ENCODE measurements at places on chromosomes 16 and 17.
A peak's percentile ranks its signal among the peaks of the same experiment; 100 is the strongest.

GRCh38 chr16:67399749-67400704 is 6.7 kb upstream of the TPPP3 start:
- no peak for DNase-seq

- DNase-seq = no peak
These were observed 239.4 kb downstream of the MRTFB start for GRCh38 chr16:14310519-14310991.

DNA sequence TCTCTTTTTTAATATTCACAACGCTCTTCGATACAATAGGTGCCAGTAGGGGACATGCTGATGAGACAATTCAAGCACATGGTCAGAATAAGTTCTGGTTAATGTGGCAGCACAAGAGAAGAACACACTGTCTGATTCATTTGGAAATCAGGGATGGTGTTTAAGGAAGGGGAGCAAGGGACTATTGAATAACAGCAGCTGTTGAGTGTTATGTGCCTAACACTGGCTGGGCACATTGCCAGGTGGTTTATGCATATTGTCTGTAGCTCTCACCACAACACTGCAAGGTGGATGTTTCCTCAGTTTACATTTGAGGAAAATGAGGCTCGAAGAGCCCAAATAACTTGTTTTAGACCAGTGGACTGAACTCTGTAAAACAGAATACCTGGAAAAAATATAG is 44.2 kb downstream of the LYRM9 start:
- DNase-seq = no peak

DNA sequence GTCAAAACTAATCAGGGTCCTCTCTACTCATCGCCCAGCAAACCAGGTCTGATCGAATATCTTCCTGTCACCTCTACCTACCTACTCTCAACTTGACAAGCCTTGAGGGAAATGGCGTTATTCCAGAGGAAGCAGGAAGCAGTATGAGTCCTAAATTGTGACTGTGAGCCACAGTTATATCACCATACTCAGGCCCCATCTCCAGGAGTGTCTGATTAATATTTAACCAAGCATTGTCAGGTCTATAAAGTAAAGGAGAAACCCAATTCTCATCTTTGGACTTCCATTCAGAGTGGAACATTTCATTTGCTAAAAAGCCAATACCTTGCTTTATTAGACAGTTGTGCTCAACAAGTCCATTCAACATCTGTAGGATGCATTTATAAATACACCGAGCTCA is 17.8 kb upstream of the CLEC3A start:
- no peak for DNase-seq

- no peak for DNase-seq
These were observed 528.2 kb upstream of the RBFOX1 start for GRCh38 chr16:6804461-6804860.

- peak; percentile 71 for DNase-seq
These were observed 5.4 kb downstream of the SCPEP1 start for GRCh38 chr17:56983366-56983765.

DNA sequence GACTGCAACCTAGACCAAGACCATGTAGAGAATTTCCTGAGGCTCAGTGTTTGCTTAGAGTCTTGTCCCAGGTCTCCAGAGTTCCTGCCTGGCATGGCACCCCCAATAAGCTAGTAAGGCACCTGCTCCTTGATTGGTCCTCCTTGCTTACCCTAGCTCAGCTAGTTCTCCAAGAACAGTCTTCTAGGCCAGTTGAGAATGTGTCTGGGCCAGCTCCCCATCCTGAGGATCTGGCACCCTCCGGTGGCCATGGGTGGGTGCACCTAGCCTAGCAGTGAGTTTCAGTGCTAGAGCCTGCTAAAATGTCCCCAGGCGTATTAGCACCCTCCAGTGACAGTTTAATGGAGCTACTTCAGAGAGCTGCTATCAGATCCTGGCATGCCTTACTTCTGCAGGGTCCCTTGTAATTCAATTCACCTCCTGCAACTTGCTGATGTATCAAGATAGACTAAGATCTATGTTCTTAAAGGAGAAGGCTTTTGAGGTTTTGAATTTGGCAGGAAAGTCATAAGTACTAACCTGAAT is 44.4 kb upstream of the MED13 start:
- no peak for DNase-seq

- DNase-seq = no peak
These were observed 107.5 kb downstream of the NOG start for GRCh38 chr17:56700919-56701420.

Data from SIG-M5 (cell line).